ENCODE measurements at places on chromosomes 11 and 22.

DNA sequence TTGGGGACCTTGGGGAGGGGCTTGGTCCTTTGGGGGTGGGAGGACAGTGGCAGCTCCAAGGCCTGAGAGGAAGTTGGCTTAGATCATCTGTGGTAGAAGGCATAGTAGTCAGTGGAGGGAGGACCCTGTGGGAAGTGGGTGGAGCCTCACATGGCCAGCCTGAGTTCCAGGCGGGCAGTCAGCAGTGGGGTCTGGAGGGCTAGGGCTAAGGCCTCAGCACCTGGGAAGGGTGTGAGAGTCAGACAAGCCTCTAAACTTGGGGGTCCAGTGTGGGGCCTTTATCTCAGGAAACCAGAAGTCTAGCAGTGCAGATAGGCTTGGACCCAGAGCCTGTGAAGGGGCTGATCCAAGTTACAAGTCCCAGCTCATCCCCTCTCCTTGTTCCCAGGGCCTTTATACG is 4.0 kb downstream of the NLRX1 start:
- no peak for DNase-seq

- no peak for DNase-seq
Measured at GRCh38 chr11:16923987-16924386, 90.2 kb downstream of the PLEKHA7 start.

DNA sequence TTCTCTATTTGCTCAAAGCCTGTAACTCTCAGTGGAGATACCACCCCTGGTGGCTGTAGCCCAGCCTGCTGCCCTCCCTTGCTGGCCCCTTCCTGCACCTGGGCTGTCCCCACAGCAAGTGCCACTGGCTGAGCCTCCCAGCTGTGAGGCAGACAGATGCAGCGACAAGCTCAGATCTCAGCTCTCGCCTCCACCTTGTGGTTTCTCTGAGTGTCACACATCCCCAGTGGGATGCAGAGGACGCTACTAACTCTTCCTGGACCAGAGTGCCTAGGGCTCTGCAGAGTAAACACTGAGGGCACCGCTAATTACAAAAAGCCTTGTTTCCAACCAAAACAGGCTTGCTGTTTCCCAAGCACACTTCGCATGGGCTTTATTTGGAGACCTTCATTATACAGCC is 8.9 kb downstream of the YPEL1 start:
- no peak for DNase-seq

GRCh38 chr11:89416961-89417360 is 74.2 kb downstream of the NOX4 start:
- DNase-seq: no peak

DNA sequence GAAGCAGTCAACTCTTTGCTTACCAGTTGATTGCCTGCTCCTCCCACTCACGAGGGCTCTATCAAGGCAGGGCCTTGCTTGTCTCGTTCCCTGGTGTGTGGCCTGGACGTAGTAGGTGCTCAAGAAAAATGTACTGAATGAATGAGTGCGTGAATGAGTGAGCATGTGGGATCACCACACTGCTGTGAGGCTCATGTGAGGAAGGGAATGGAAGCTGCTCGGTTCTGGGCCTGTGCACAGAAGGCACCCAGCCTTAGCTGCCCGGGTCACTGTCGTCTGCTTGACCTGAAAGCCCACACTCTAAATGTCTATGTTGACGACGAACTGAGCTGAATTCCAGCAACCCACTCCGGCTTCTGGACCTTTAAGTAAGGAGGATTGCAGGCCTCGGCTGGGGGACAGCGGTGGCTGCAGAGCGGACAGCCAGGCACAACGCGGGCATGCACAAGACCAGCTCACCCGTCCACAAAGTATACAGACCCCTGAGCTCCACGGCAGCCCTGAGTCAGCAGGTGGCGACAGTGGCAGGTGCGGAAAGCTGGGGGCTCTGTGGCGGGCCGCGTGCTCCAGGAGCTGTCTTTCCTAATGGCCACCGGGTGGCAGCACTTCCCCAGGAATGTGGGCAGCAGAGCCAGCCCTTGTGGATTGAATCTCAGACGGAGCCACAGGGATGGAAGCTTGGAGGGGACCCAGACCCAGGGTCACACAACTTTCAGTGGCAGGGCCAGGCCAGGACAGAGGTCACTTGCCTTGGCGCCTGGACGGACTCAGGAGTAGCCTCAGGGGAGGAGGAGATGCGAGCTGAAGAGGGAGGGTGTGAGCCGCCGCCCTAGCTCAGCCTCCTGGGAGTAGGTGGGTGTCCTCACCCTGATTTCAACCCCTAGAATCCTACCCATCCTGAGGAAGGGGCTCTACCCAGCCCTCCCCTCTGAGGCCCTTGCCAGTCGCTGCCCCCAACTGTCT is 5.0 kb upstream of the PICK1 start:
- DNase-seq: peak; percentile 44

GRCh38 chr11:79417069-79417920 is 23.5 kb downstream of the TENM4 start:
- DNase-seq: no peak

Measured in amniotic epithelial cell (primary cell).